Naive thymus-derived CD4-positive, alpha-beta T cell (primary cell): ENCODE measurements at places on chromosomes 4 and X. TPM values are rescaled to one million over a fixed set of nuclear protein-coding genes. Genes with fewer than 3 reads are reported as not detected.

Gene PRKG2
- 0.43 TPM for polyA plus RNA-seq

Gene PAGE4
- not detected for polyA plus RNA-seq

Gene F8A2
- polyA plus RNA-seq = not detected

Gene XAGE2
- polyA plus RNA-seq = not detected

Gene GABRG1
- polyA plus RNA-seq = not detected

GRCh38 chr4:186108391-186108790 lies 3.9 kb downstream of the FAM149A start:
- no peak for DNase-seq
- no peaks in the 10 kb centered on the region for H3K36me3 ChIP-seq
- H3K27ac ChIP-seq = no peak overlapping the region
- H3K4me3 ChIP-seq = no peak overlapping the region
- no peaks in the 10 kb centered on the region for H3K27me3 ChIP-seq

DNA sequence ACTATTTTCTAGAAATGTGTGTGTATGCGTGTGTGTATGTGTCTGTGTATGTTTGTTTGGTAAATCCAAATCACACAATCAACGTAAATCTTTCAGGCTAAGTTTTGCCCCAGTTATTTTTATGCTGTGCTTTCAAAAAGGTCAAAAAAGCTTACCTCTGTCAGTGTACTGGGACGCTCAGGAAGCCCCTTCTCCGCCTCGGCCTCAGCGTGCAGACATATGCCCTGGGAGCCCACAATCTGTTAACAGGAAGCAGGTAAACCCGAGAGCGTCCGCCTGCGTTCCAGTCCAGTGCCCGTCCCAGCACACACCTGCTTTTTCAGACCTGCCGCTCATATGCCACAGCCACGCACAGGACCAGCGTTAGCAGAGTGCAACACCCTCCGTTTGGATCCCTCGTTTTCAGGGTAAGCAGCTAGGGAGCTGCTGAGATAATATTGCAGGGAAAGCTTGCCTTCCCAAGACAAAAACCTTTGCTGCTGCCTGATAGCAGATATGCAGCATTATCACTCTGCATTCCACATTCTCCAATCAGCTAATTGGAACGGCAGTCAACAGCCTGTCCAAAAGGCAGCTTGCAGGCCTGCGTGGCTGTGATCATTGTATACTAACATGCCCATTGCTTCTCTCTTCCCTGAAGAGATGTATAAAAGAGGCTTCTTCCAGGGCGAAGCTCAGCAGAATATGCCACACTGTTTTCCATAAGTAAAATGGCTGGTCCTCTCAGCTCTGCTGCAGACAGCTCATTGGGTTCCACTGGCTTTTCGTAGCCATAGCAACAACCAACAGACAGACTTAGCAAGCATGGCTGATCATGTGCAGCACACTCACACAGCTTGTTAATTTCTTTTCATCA lies at the start of gene SORBS2:
Gene SORBS2, minus strand, starts transcription at position 686 of the 856 bp plus-strand sequence. CDS start 121,623 bp downstream, outside the sequence.
- no peak for DNase-seq
- no peaks in the 10 kb centered on the region for H3K4me1 ChIP-seq
- no peak within 1 kb of the TSS for H3K4me3 ChIP-seq
- H3K27ac ChIP-seq = no peak within 1 kb of the TSS

- H3K4me1 ChIP-seq = no peaks in the 10 kb centered on the region
- no peaks in the 10 kb centered on the region for H3K27me3 ChIP-seq
- no peak overlapping the region for H3K4me3 ChIP-seq
- DNase-seq = no peak
- no peak overlapping the region for H3K27ac ChIP-seq
Observed at GRCh38 chr4:17869327-17869726, 58.5 kb downstream of the NCAPG start.

DNA sequence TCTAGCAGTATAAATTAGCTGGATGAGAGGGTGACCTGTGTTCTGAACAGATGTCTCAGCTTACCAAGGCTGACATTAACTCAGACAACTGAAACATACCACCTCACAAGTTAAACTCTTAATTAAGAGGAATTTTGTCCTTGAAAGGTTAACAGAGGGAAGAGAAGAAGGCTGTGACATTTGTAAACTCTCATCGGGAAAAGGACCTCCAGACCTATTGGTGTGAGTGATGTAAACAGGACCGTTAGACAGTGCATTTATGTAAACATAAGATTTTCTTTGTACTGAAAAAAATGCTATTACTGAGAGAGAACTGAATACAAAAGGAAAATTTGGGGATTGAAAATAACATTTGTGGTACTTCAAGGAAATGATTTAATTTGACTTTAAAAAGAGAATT lies 308.4 kb upstream of the DIAPH2 start:
- no peaks in the 10 kb centered on the region for H3K4me1 ChIP-seq
- H3K36me3 ChIP-seq = no peaks in the 10 kb centered on the region
- DNase-seq = no peak
- no peak overlapping the region for H3K27ac ChIP-seq
- no peak overlapping the region for H3K4me3 ChIP-seq
- no peaks in the 10 kb centered on the region for H3K27me3 ChIP-seq

DNA sequence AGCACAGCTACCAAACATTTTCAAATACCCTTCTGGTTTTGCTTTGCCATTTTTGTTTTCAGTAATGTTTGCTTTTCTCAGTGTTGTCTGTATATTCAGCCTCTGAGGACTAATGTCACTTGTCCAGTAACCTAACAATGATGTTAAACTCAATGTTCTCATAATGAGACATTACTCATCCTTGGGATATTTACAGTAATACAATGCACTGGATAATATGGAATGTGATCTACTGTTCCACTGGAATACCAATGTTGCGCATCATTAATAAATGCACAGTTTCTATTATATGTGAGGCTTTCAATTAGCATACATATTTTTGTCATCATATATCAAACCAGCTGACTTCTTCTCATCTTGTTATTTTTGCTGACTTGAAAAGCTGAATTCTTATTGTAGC lies 259.1 kb downstream of the SH2D1A start:
- no peaks in the 10 kb centered on the region for H3K27me3 ChIP-seq
- H3K4me1 ChIP-seq = no peaks in the 10 kb centered on the region
- H3K27ac ChIP-seq = no peak overlapping the region
- no peak for DNase-seq

GRCh38 chrX:105711805-105712204 lies 110.5 kb upstream of the NRK start:
- DNase-seq = no peak
- H3K27ac ChIP-seq = no peak overlapping the region
- no peak overlapping the region for H3K4me3 ChIP-seq
- H3K36me3 ChIP-seq = no peaks in the 10 kb centered on the region
- no peaks in the 10 kb centered on the region for H3K27me3 ChIP-seq

GRCh38 chr4:181661090-181661489 lies 582.1 kb upstream of the TENM3 start:
- no peak for DNase-seq
- no peaks in the 10 kb centered on the region for H3K27me3 ChIP-seq
- H3K4me3 ChIP-seq = no peak overlapping the region
- H3K27ac ChIP-seq = no peak overlapping the region
- no peaks in the 10 kb centered on the region for H3K4me1 ChIP-seq
- H3K36me3 ChIP-seq = no peaks in the 10 kb centered on the region

- no peak for DNase-seq
- H3K36me3 ChIP-seq = no peaks in the 10 kb centered on the region
- peak overlapping the region; percentile 27 for H3K27ac ChIP-seq
Observed at GRCh38 chr4:100895556-100896197, 377.9 kb upstream of the EMCN start.

DNA sequence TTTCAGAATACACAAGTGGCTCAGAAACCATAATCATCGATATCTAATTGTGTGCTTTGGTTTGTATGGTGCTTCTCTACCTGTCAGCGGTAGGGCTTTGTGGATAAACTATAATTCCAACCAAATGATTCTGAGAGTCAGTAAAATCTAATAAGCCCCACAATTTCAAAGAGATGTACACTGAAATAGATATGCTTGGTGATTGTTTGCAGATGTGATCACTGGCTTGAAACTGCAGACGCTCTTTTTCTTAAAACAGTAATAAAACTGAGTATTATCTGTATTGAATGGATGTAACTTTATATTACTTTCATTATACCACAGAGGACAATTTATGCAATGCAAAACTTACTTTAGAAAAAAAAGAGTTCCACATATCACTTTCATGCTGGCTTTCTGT lies 198.8 kb upstream of the ANXA10 start:
- H3K27ac ChIP-seq = no peak overlapping the region
- H3K4me3 ChIP-seq = no peak overlapping the region
- DNase-seq = no peak
- H3K36me3 ChIP-seq = no peaks in the 10 kb centered on the region
- H3K27me3 ChIP-seq = no peaks in the 10 kb centered on the region

- peak overlapping the region; percentile 14 for H3K27ac ChIP-seq
- DNase-seq = no peak
- H3K36me3 ChIP-seq = no peaks in the 10 kb centered on the region
- H3K4me3 ChIP-seq = no peak overlapping the region
- no peaks in the 10 kb centered on the region for H3K27me3 ChIP-seq
Observed at GRCh38 chr4:22237846-22238494, 277.9 kb downstream of the ADGRA3 start.

GRCh38 chrX:46404774-46405173 lies 140.4 kb downstream of the ZNF674 start:
- no peak overlapping the region for H3K27ac ChIP-seq
- no peaks in the 10 kb centered on the region for H3K36me3 ChIP-seq
- no peak overlapping the region for H3K4me3 ChIP-seq
- no peak for DNase-seq
- H3K4me1 ChIP-seq = no peaks in the 10 kb centered on the region
- no peaks in the 10 kb centered on the region for H3K27me3 ChIP-seq

DNA sequence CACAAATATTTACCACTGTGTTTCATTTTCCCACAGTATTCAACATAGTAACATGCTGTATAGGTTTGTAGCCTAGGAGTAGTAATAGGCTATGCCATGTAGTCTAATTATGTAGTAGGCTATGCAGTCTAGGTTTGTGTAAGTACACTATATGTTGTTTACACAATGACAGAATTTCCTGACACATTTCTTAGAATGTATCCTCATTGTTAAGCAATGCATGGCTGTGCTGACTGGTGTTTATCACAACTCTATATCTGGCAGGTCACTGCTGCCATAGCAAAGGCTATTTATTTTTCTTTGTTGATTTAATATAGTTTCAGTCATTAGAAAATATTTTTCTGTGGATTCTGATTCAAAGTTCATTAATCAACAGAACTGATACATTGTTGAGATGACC lies 108.3 kb upstream of the TEX13A start:
- no peaks in the 10 kb centered on the region for H3K4me1 ChIP-seq
- no peak overlapping the region for H3K27ac ChIP-seq
- DNase-seq = no peak
- H3K36me3 ChIP-seq = no peaks in the 10 kb centered on the region
- no peaks in the 10 kb centered on the region for H3K27me3 ChIP-seq
